ENCODE measurements at places on chromosomes 1 and 21.

DNA sequence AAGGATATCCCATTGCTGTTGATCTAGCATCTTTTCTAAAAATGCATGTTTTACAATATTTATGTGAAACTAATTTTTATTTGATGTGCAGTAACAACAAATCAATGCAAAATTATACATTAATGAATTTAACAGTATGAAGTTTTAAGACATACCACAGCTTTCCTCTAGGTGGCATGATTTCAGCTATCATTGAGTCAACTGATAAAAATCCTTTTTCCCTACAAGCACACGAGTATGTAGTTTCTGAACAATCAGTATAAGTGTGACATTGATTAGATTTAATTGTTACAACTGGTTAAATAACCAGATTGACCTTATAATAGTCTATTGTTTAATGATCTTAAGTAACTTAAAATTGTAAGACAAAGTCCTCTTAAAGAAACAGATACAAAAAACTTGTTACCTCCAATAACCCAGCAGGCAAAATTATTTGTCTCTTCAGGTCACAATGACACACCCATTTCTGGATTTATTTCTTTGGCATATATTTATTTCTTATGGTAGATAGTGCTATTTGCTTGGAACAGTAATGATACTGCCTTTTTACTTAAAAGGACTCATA, 5.8 kb upstream of the TGFB2 start:
- DNase-seq = no peak

DNA sequence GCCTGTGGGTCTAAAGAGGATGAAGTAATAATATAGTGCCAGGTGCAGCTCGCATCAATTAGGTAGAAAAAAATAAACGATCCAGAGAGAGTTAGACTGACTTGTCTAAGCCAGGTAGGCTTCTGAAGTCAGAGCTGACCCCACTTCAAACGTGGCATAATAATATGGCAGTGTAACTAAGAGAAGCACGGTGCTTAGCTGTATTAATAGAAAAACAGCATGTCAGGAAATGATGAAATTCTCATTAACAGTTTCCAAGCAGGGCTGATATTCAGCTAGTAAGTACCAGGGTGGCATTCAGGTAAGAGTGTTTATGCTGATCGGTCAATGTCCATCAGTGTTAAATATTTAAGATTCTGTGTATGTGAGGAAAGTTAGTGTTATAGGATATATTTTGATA, 145.8 kb upstream of the SAMSN1 start:
- no peak for DNase-seq

- no peak for DNase-seq
Observed at GRCh38 chr1:34618381-34618780, 136.5 kb upstream of the GJB5 start.

DNA sequence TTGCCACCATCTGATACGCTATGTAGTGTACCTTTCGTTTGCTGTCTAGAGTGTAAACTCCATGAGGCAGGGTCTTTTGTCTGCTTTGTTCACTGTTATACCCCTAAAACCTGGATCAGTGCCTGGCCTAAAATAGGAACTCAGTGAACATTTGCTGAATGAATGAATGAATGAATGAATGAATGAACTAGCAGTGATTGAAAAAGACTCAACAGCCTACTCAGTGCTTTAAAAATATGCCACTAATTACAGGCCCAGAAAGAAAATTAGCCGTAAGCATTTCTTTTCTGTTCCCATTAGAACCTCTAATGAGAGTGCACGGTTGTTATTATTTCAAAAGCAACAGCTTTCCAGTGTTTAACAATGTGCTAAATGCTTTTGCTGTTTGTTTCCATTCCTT, 69.3 kb upstream of the SYT6 start:
- no peak for DNase-seq

DNA sequence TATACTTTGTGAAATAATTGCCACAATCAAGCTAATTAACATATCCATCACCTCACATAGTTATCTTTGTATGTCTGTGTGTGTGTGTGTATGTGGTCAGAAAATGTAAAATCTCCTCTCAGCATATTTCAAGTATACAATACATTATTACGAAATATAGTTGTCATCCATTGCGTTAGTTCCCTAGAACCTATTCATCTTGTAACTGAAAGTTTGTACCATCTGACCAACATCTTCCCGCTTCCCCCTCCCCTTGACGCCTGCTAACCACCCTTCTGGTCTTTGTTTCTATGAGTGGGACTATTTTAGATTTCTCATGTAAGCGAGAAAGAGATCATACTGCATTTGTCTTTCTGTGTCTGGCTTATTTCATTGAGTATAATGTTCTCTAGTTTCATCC, 455.3 kb downstream of the KCNT2 start:
- DNase-seq = no peak

DNA sequence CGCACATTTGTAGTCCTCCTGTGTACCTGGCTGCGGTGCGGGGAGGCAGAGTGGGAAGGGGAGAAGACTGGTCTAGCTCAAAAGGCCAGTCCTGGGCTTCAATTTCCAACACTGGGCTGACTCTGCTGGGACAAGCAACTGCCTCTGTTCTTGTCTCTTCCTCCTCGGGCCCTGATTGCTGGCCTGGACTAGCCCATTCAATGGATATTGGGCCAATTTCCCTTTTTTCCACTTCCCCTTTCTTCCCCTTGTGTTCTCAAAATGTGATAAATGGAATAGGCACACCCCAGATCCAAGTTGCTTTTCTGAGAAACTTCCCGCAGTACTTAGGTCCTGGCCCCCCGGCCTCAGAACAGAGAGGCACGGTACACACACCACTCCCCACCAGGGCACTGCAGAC, 48.2 kb downstream of the SPSB1 start:
- no peak for DNase-seq

DNA sequence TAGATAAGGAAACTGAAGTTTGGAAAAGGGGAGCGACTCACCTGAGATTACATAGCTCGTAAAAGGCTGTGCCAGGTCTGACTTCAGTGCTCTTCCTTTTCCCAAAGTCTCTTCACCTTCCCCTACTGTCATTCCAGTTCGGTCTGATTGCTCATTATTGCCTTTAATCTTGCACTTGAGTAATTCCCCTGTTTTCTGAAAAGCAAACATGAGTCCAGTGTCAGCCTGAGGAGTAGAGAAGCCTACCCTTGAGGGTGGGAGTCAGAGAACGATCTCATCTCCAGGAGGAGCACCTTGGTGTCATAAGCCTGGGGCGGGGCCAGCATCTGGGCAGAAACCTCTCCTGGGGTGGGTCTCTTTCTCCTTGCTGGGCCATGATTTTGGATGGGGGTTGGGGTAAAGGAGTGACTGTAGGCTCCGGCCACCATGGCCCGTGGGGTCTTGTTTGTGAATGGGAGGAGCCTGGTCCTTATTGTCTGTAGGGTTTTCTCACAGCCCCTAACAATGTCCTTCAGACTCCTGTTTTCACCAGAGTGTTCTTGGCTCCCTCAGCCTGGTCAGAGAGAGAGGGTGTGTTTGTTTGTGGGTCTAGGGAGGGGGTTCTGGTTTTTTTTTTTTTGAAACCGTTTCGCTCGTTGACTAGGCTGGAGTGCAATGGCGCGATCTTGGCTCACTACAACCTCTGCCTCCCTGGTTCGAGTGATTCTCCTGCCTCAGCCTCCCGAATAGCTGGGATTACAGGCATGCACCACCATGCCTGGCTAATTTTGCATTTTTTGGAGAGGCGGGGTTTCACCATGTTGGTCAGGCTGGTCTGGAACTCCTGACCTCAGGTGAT, 6.0 kb downstream of the VANGL2 start:
- no peak for DNase-seq

DNA sequence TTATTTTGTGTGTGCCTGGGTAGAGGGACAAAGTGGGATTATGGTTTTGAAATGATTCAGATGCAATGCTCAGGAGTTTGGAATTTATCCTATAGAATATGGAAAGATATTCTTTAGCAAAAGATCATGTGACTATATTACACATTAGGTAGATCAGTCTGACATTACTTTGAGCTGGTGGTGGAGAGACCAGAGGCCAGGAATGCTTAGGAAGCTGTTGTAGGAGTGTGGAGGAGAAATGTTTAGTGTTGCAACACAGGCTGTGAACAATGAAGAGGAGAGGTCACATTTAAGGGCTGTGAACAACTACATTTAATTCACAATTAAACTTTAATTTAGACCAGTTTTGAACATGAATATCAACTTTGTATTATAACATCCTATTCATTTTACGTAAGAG, 45.3 kb upstream of the PODN start:
- DNase-seq = no peak

- no peak for DNase-seq
Observed at GRCh38 chr1:12518931-12519692, 98.9 kb downstream of the DHRS3 start.

GRCh38 chr1:228174482-228175315, 9.1 kb downstream of the IBA57 start:
- no peak for DNase-seq

- DNase-seq = no peak
Observed at GRCh38 chr1:84686223-84686622, 4.0 kb downstream of the SSX2IP start.

GRCh38 chr21:15050568-15051377, 14.0 kb downstream of the NRIP1 start:
- no peak for DNase-seq

DNA sequence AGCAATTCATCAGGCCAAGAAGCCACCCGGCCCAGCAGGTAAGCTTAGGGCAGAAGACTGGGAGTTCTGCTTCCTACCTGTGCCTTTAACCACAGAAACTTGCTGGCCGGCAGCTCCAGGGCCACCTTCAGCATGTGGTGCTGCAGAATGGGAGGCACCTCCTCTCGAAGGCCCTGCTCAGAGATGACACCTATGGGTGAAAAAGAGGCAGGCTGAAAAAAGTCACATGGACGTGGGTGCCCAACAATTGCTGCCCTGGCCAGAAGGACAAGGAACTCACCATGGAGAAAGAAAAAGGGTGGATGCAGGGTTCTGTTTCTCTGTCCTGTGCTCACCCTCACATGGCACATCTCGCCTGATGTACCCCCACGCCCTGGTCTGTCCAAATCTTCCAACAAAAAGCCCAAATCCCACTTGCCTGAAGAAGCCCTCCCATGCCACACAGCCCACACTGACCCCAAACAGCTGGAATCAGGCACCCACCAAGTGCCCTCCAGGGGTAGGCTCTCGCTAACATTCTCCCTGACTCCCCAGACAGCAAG, 33.0 kb downstream of the URB1 start:
- DNase-seq = no peak

DNA sequence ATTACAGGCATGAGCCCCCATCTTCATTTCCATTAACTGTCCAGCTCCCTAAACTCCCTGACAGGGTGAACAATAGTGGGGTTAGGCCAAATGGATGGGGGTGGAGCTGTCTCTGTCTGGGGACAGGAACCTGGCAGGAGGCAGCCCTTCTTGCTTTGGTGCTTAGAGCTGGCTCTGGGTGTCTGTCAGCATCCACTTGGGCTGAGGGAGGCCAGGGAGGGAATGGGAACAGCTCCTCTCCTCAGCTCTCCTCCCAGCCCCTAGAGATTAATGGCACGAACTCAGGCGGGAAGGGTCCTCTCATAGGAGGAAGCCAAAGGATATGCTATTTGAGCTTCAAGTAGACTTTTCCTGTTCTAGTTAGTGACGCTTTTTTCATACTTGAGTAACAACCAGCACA, 11.1 kb upstream of the ETV3L start:
- no peak for DNase-seq

GRCh38 chr1:162284206-162284955, 92.3 kb downstream of the SPATA46 start:
- no peak for DNase-seq

DNA sequence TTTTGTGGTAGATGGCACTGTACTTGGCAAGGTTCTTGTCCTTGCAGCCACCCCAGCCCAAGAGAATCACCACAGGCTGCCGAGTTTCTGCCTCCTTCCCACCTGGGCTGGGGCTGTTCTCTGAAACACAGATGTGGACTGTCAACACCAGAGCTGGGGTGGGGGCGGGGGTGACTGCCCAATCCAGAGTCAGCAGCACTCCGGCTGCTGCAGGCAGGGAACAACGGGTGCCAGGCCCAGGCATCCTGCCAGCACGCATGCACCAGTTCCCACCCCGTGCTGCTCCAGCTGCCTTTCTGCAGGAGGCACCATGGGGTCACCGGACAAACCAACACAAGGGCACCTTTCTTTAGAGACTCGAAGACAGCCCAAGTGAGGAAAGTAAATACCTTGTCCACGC, 14.1 kb downstream of the TMEM53 start:
- DNase-seq = peak; percentile 70

GRCh38 chr1:226778657-226779058, 39.6 kb upstream of the ITPKB start:
- DNase-seq = no peak

- no peak for DNase-seq
Observed at GRCh38 chr1:43402089-43402865, 12.6 kb downstream of the SZT2 start.

- DNase-seq = no peak
Observed at GRCh38 chr1:228794173-228794572, 58.9 kb downstream of the RHOU start.

DNA sequence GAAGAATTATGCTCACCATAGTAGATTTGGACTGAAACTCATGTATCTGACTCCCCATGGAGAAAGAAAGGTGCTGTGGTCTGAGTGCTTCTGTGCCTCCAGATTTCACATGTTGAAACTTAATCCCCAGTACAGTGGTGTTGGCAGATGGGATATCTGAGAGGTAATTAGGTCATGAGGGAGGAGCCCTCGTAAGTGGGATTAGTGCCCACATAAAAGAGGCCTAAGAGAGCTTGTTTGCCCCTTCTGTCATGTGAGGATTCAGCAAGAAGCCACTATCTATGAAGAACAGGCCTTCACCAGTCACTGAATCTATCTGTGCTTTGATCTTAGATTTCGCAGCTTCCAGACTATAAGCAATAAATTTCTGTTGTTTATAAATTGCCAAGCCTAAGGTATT, 150.1 kb downstream of the PLPP3 start:
- peak; percentile 67 for DNase-seq

- DNase-seq = no peak
Observed at GRCh38 chr1:195608883-195609282, 999.4 kb downstream of the KCNT2 start.

DNA sequence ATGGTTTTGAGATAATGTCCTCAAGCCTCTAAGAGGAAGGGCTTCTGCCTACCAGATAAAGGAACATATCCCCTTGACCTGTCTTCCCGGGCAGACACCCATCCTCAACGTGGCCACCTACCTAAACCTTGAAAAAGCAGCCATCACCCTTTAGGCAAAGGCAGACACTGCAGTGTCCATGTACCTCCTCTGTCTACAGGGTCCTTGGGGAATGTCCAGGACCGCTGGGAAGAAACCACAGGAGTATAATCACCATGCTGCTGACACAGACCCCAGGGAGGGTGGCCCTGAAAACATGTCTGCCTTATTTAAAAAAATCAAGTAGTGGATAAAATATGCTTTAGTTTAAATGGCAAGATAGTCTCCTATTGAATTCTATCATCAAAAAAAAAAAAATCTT, 16.6 kb downstream of the BCAR3 start:
- DNase-seq = no peak

- no peak for DNase-seq
Observed at GRCh38 chr1:158374860-158375259, 21.2 kb downstream of the CD1E start.

GRCh38 chr1:119565131-119565772, 58.2 kb downstream of the HSD3B1 start:
- no peak for DNase-seq

All from DMS 273 treated with DMSO at 0.1 percent for 48 hours (cell line).